ENCODE measurements at places on chromosomes 12 and 14.
A peak's percentile ranks its signal among the peaks of the same experiment; 100 is the strongest.

DNA sequence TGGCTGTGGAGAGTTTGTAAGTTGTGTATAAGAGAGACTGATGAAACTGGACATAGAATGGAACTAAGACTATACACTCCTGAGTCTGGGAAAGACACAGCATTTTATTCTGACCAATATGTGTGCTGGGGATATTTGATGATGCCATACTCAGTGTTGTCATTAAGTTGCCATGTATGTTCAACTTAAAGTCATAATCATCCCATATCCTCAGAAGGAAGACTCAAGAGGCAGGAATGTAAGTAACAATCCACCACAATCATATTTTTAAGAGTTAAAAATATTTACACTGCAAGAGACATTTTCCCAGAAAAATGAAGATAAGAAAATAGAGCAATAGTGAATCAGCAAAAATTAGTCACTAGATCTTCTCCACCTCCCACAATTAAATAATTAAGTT lies 120.1 kb downstream of the MDGA2 start:
- no peak for DNase-seq

DNA sequence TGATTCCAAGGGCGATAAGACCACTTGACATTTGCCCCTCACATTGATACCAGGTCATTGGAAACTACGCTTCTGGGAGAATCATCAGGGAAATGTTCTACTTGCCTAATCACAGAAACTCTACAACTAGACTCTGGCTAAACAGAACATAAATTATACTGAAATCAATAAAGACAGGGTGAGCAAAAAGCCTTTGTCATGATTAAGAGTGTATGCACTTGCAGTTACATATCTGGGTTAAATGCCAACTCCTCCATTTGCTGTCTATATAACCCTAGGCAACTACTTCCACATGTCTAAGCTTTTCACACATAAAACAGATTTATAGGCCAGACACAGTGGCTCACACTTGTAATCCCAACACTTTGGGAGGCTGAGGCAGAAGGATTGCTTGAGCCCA lies 125.7 kb downstream of the PHLDA1 start:
- DNase-seq: no peak

- peak; percentile 63 for DNase-seq
Observed at GRCh38 chr12:67068761-67069450, 200.3 kb upstream of the CAND1 start.

DNA sequence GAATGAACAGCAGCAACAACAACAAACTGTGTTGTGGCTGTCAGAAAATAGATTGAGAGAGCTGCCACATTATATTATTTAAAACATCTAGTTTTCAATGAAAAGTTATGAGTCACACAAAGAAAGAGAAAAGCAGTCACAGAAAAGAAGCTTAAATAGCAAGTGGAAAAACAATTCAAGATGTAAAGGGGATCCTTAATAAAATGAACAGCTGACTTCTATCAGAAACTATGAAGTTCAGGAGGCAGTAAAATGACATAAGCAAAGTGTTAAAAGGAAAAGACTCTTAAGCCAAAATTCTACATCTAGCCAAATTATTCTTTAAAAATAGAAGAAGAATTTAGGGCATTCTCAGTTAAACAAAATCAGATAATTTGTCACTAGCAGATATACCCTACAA lies 5.6 kb downstream of the CLEC14A start:
- no peak for DNase-seq

DNA sequence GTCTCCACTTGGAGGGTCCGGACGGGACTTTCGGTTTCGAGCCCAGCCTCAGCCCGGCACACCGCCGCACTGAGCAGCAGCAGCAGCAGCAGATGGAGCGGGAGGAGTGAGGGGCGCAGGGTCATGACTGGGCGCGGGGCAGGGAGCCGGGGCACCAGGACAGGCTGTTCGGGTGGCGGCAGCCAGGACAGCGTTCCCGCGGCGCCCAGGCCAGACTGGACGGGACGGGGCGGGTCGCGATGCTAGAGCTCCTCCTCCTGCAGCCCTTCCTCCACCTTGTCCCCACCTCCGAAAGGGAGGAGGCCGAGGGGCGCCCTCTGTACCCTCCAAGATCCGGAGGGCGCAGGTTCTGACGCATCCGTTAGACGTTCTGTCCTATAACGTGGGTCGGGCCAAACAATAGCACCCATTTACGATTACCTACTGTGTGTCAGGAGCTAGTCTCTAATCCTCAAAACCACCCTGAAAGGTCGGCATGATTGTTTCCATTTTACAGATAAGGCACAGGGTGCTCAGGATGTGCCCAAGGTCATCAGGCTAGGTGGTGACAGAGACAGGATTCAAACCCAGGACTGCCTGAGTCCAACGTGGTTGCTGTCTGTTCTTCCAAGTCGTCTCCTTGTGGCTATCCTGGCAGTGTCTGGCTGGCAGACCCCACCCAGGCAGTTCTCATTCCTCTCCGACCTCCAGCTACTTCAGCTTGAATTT lies at the start of gene FKBP11:
TSS of gene FKBP11 (minus strand) at position 189 of the 708 bp plus-strand sequence. CDS start at position 125, 64 bp downstream.
- peak; percentile 80 for DNase-seq

GRCh38 chr12:19110221-19110940 lies 19.2 kb upstream of the PLEKHA5 start:
- DNase-seq: no peak

DNA sequence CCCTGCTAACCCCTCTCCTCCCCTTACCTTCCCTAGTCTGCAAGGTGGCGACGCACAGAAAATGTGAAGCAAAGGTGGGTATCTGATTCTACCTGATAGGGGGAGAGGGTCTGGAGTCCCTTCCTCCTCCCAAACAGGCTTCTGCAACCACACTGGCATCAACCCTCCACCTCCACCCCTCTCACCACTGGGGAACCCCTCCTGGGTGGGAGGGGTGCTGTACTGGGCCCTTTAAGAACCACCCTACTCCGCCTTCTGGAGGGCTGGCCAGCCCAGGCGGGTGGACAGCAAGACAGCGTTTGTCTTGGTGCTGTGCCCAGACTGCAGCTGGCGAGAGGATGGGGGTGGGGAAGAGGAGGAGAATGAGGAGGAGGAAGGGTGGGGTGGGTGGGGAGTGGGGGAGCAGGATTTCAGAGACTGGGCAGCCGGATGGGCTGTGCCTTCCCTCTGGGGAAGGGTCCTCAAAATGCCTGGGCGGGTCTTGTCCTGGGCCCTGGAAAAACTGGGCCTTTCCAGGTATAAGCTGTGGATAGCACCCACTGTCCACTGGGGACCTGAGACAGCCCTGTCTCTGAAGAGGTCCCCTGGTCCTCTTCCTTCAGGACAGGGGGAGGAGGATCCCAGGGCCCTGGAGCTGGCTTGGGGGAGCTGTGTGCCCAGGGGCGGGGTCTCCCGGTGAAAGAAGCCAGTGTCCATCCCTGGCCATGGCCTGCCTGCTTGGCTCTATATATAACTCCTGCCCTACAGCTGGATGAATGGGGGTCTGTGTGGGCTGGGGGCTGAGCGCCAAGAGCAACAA lies 2.8 kb downstream of the TNS2 start:
- DNase-seq: no peak

Measured in WTC11 (cell line).